NAMALWA (cell line): ENCODE measurements at places on chromosomes 5 and 9.

DNA sequence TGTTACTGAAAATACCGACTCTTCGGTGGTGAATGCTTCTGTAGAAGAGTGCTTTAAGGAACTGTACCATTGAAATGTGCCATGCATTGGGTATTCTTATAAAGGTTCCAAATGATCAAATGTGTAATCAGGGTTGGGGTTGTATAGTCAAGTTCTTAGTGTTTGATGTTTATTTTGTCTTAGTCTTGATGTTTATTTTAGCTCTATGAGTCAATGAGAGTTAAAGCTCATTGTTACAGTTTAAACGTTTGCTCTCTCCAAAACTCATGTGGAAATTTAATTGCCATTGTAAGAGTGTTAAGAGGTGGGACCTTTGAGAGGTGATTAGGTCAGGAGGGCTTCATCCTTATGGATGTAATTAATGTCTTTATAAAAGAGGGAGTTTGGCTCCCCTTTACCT is 153.0 kb downstream of the FER start:
- DNase-seq: no peak

DNA sequence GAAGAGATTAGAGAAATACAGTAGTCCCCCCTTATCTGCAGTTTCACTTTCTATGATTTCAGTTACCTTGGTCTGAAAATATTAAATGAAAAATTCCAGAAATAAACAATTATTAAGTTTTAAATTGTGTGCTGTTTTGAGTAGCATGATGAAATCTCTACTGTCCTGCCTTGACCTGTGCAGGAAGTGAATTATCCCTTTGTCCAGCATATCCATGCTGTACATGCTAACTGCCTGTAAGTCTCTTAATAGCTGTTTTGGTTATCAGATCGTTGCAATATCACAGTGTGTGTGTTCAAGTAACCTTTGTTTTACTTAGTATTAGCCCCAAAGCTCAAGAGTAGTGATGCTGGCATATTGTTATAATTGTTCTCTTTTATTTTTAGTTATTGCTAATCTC is 11.2 kb upstream of the JAK2 start:
- DNase-seq: no peak

DNA sequence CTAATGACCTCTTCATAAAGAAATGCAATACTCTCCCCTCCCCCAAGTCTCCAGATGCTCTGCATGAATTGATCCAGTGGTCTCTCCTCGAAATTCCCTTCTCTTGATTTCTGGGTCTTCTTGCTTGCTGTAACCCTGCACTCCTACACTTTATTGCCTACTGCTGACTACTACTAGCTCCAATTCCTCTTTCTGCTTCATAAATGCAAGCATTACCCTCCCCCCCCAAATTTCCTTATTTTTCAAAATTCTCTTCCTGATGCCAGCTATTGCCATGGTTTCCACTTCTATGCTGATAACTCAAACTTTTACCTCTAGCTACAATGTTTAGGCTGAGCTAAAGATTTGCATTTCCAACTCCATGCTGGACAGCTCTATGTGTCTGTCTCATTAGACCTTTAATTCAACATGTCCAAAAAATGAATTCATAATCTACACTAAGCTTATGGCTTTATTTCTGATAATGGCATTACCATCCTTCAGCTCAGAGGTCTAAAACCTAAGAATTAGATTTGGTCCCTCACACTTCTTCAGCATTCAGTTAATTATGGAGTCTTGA is 1.4 kb downstream of the ZBTB26 start:
- DNase-seq: no peak

DNA sequence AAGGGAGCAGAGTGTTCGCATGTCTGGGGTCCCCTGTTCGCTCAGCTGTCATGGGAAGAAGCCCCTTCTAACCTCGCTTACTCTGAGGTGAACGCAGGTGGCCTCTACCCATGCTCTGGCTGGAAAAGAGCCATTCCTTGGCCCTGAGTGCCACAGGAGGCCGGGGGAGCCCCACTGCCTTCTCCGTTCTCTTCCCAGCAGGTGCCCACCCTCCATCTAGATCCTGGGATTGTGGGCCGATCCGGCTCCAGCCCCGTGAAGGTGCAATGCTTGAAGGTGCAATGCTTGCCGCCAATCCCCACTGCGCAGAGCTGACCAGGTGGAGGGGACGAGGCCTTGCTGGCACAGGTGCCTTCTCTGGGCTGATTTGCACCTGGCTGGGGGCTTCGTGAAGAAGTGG is 95.4 kb downstream of the MRPL36 start:
- DNase-seq: no peak

DNA sequence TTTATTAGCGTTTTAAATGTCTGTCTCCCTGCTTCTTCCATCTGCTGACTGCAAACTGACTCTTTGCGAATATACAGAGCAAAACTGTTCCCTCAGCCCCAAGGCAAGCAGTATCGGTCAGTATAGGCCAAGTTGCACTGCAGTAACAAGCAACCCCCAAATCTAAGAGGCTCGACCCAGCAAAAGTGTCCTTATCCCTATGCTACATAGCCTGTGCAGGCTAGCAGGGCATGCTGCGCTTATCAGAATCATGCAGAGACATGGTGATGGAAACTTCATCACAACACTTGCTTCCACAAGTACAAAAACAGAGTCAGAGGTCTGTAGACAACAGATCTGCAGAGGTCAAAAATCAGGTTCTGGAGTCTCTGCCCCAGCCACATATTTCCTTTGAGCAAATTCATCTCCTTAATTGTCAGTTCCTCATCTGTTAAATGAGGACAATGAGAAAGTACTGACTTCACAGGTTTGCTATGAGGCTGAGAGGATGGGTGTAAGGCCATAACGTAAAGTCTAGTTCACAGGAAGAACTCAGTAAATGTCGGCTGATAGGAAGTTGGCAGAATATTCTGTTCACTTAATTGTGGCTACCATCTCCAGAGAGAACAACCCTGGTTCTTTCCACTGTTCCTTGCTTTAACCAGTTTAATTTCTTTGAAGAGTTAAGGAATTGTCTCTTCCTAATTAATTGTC is 9.6 kb upstream of the IL17B start:
- no peak for DNase-seq

- DNase-seq: no peak
Measured at GRCh38 chr5:28855626-28856025, 1817.2 kb upstream of the CDH9 start.

DNA sequence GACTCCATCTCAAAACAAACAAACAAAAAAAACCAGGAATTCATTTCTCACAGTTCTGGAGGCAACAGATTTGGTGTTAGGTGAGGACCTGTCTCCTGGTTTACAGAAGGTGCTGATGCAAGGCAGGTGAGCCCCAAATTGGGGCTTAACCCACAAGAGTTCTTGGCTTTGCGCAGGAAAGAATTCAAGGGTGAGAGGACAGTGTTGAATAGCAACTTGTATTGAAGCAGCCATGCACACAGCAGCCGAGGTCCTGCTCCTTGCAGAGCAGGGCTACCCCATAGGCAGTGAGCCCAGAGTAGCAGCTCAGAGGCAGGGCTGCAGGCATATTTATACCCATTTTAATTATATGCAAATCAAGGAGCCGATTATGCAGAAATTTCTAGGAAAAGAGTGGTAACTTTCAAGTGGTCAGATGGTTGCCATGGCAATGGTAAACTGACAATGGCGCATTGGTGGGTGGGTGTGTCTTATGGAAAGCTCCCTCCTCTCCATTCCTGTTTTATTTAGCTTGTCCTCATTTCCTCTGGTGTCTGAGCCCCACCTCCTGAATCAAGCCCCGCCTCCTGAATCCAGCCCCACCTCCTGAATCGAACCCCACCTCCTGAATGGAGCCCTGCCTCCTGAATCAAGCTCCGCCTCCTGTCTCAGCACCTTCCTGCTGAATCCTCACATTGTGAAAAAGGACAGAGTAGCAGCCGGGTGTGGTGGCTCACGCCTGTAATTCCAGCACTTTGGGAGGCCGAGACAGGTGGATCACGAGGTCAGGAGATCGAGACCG is 34.5 kb upstream of the COL5A1 start:
- peak; percentile 77 for DNase-seq

GRCh38 chr9:30035761-30036160 is 2348.7 kb upstream of the ACO1 start:
- DNase-seq: no peak

- DNase-seq: peak; percentile 42
Measured at GRCh38 chr9:112858625-112859147, 32.0 kb downstream of the SLC46A2 start.

GRCh38 chr5:160649304-160649703 is 202.7 kb downstream of the ATP10B start:
- DNase-seq: peak; percentile 43

GRCh38 chr5:35853631-35854030 is 3.1 kb upstream of the IL7R start:
- DNase-seq: no peak
